Astrocyte of the spinal cord (primary cell): ENCODE measurements at places on chromosomes 3 and 15.

DNA sequence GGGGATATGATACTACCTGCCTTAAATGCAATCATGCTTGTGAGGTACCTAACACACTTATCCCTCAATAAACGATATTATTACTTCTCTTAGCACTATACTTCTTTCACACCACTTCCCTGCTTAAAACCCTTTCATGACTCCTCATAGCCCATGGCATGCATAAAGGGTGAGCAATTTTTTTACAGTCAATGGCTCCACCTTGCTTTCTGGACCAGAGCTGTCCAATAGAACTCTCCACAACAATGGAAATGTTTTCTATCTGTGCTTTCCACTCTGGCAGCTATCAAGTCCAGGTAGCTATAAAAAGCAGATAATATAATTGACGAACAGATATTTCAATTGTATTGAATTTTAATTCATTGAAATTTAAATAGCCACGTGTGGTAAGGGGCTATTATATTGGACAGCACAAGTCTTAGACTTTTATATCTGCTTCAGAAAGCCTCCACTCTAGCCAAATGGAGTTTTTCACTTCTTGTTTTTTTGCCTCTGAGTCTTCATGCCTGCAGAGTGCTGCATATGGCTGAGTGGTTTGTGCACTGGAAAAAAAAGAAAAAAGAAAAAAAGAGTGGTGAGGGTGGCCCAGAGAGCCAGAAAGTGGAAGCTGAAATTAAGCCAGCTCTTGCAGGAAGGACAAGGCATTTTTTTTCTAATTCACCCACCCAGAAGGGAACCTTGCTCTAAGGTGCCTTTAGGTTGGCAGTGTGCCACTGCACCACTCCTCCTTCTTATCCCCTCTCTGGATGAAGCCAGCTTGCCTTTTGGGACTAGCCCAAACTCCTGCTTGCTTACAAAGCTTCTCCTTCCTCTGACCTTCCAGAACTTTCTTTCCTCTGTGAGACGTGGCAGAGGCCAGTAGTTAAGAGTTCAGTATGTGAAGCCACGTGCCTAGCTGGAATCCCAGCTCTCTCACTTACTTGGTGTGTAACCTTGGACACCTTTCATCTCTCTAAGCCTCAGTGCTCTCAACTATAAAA is 239.0 kb upstream of the LRTM1 start:
- DNase-seq, result no peak

- DNase-seq, result no peak
Observed at GRCh38 chr15:31584195-31584594, 257.6 kb downstream of the KLF13 start.

- DNase-seq, result no peak
Observed at GRCh38 chr3:46465196-46465520, 453 bp upstream of the LTF start.

- peak; percentile 57 for DNase-seq
Observed at GRCh38 chr3:46538803-46539442, 27.2 kb downstream of the LRRC2 start.

- peak; percentile 88 for DNase-seq
Observed at GRCh38 chr15:62895905-62896316, 146.6 kb upstream of the TPM1 start.
